Stimulated activated CD8-positive, alpha-beta memory T cell treated with anti-CD3 and anti-CD28 coated beads, Interleukin-4, amount 100 ng/mL, for 1 hour (primary cell): ENCODE measurements at places on chromosomes 2 and 18.

DNA sequence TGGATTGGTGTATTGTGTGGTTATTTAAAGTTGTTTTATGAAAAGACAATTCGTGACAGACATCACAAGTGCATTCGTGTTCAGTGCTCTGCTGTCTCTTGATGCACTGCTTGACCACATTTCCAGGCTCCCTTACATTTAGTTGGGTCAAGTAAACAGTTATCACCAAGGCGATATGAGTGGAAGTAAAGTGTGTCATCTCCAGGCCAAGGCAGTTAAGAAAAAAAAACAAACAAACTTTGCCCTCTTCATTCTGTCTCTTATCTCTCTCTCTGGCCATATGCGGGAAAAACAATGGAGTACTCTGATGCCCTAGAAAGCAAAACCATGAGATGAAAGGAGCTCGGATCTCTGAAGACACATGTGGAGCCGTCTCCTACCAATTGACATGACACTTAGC lies 131.1 kb downstream of the DSEL start:
- DNase-seq: no peak

- no peak for DNase-seq
Measured at GRCh38 chr2:60100034-60100433, 453.4 kb downstream of the BCL11A start.

- no peak for DNase-seq
Measured at GRCh38 chr2:89850881-89851582, 1159.6 kb downstream of the RPIA start.

DNA sequence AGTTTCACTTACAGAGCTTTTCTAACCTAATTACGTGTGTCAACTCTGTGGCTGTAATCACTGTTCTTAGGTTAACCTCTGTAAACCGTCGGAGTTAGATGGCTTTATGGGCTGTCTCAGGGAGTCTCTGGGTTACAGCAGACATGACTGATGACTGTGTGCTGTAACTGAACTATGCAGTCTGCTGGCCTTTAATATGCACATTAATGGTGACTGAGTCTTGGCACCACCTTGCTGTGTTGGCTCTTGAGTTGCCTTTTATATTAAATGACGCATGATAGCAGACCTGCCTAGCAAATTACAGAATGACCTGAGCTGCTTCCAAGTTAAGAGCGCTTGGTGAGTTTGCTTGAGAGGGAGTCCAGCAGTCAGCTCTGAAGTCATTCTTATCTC lies 90.1 kb downstream of the ACKR3 start:
- DNase-seq: no peak

DNA sequence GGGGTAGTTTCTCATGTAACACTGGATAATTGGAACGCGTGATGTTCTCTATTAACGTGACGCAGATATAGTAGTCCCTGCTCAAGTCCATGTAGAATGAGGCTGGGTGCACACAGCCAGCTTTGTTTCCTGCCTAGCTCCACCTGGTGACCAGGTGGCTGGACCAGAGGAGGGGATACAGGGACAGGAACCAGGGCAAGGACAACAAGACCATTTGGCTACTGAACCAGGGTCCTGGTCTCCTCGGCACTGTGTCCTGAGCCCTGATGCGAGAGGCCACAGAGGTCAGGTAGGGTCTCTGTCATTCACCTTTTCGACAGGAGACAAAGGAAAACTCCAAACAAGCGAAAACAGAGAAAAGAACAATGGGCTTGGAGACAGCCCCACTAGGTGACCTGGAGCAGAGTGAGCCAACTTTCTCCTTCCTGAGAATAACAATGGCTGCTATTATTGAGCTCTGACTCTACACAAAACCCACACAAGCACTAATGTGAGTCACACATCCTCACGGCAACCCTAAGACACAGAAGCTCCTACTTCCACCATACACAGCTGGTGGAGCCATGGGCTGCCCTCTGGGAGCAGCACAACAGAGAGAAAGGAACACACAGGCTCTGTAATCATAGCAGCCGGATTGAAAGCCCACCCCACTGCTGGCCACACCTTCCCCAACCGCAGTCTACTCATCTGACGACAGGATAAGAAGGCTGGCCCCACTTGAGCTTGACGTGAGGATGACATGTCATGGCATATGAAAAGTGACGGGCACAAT lies 67.3 kb upstream of the TEX51 start:
- DNase-seq: no peak

DNA sequence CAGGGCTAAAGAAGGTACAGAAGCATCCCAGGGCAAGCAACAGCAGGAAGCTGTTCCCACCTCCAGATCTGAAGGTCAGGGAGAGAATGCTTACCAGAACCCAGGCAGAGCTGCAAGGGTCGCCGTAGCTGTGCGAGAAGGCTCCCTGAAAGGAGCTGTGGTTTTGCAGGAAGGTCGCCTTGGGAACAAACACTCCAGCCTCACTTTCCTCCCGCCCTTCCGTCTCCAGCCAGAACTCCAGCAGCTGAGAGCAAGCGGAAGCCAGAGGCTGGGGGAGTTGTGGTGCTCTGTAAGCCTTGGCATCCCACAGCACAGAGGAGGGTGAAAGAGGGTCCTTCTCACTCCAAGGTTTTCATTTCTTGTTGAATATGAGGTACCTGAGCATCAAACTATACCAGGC lies 18.3 kb upstream of the ICOS start:
- no peak for DNase-seq

GRCh38 chr2:217436386-217436785 lies 566.4 kb downstream of the TNS1 start:
- no peak for DNase-seq
